H9 (cell line): ENCODE measurements at places on chromosomes 3 and 15. TPM values are rescaled to one million over a fixed set of nuclear protein-coding genes. Genes with fewer than 3 reads are reported as not detected.

- H3K27ac ChIP-seq, result no peak overlapping the region
- no peak for DNase-seq
- no peak overlapping the region for H3K4me3 ChIP-seq
- no peaks in the 10 kb centered on the region for H3K4me1 ChIP-seq
Observed at GRCh38 chr15:92519709-92520108, 126.0 kb downstream of the ST8SIA2 start.

DNA sequence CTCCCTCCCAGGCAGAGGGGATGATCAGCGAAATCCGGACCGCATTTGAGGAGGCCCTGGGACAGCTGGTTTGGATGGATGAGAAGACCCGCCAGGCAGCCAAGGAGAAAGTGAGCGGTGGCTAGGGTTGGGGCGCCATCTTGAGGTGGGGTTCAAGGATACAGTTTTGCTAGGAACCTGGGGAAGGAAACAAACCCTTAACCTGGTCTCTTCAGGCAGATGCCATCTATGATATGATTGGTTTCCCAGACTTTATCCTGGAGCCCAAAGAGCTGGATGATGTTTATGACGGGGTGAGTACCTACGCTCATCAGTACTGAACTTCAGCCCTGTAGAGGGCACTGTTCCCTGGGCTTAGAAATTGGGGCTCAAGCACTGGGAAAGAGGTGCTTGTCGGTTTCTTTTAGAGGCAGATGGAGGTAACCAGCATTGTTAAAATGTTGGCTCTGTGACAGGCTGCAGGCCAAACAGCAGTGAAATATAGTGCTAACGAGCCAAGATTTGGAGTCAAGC lies 9.6 kb upstream of the PSMD2 start:
- H3K27ac ChIP-seq, result no peak overlapping the region
- H3K4me3 ChIP-seq, result no peak overlapping the region
- H3K4me1 ChIP-seq, result no peaks in the 10 kb centered on the region
- peak; percentile 86 for DNase-seq
- H3K27me3 ChIP-seq, result no peaks in the 10 kb centered on the region
- H3K36me3 ChIP-seq, result no peaks in the 10 kb centered on the region

- no peak overlapping the region for H3K27ac ChIP-seq
- H3K4me1 ChIP-seq, result no peaks in the 10 kb centered on the region
- DNase-seq, result no peak
Observed at GRCh38 chr15:28892789-28893610, 7.2 kb downstream of the APBA2 start.

- no peak overlapping the region for H3K27ac ChIP-seq
- no peaks in the 10 kb centered on the region; the same call in 1 of the 2 replicates for H3K4me1 ChIP-seq
- DNase-seq, result no peak
- no peaks in the 10 kb centered on the region for H3K36me3 ChIP-seq
- H3K27me3 ChIP-seq, result no peaks in the 10 kb centered on the region
- H3K4me3 ChIP-seq, result no peak overlapping the region
Observed at GRCh38 chr3:13195374-13195773, 122.1 kb upstream of the IQSEC1 start.

- no peak overlapping the region for H3K4me3 ChIP-seq
- no peak overlapping the region for H3K27ac ChIP-seq
- no peak for DNase-seq
- H3K36me3 ChIP-seq, result no peaks in the 10 kb centered on the region
- no peaks in the 10 kb centered on the region for H3K4me1 ChIP-seq
Observed at GRCh38 chr15:65292938-65293518, 2.8 kb upstream of the RNU5A-1 start.

DNA sequence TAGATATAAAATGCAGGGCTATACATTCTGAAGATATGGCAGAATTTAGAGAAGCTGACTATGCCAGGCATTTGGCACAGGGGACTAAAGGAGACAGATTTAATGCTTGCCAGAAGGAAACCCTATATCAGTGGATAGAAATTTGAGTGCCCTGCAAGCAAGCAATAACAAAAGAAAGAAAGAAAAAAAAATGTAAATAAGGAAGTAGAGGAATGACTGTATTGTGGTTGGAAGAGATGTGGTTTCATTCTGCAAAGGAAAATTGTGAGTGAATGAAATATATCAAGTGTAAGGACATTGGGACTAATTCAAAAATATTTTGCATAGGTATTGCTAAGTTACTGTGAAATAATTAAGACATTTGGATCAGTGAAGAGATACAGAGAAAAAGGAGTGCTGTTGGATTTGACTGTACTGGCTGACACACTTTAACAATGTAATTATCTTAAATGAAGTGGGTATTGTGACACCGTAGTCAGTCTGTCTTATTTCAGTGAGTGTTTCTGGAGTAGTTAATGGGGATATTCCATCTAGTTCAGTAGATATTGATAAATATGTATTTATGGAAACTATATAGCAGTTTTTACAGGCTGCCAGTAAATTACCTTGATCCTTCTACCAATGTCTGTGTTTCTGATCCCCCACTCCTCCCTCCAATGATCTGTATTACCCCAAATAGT lies 418.2 kb downstream of the CNTN4 start:
- no peaks in the 10 kb centered on the region for H3K27me3 ChIP-seq
- H3K27ac ChIP-seq, result no peak overlapping the region
- no peaks in the 10 kb centered on the region for H3K4me1 ChIP-seq
- DNase-seq, result no peak

- no peaks in the 10 kb centered on the region for H3K27me3 ChIP-seq
- no peak for DNase-seq
- peaks cover 6% of the 10 kb centered on the region for H3K36me3 ChIP-seq
- H3K4me1 ChIP-seq, result peaks cover 7% of the 10 kb centered on the region; the same call in 1 of the 2 replicates
- no peak overlapping the region for H3K27ac ChIP-seq
Observed at GRCh38 chr15:66291816-66292570, 1.4 kb upstream of the DIS3L start.

- DNase-seq, result no peak
- no peak overlapping the region for H3K27ac ChIP-seq
- H3K36me3 ChIP-seq, result no peaks in the 10 kb centered on the region
- no peak overlapping the region for H3K4me3 ChIP-seq
Observed at GRCh38 chr3:78258798-78259197, 1218.9 kb downstream of the ROBO2 start.

DNA sequence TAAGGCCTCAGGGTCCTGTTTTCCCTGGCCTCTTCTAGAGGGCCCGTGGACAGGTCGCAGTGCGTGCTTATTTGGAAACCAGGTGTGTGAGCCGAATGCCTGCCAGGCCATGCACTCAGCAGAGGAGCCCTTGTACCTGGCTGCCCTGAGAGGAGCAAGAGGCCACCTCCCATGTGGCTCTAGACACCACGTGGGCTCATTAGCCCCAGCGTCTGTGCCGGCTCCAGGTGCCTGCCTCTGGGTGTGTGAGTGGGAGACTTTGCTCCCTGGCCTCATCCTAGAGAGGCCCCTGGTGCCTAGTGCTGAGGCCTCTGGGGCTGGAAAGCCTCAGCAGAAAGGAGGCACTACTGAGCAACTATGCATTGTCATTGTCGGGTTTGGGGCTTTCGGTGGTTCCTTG lies 50.4 kb downstream of the KLF13 start:
- H3K4me1 ChIP-seq, result no peaks in the 10 kb centered on the region; the same call in 1 of the 2 replicates
- H3K27ac ChIP-seq, result no peak overlapping the region
- no peak for DNase-seq

DNA sequence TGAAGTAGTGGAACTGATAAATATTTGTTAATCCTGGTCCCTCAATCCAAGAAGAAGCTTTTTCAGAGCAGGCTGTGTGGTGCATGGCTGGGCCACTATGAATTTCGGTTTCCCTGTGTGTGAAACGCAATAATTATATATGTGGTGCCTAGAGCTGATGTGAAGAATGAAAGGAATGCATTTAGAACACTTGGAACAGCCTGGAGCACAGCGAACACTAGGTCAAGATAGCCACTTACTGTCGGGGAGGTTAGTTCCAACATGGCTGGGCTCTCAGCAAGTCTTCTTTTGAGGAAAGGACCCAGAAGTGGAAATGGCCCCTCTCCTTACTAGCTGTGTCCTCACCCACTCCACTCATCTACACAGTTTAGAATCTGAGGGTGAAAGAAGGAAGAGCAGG lies 245.7 kb downstream of the FHIT start:
- no peak overlapping the region for H3K4me3 ChIP-seq
- DNase-seq, result no peak
- no peak overlapping the region for H3K27ac ChIP-seq
- no peaks in the 10 kb centered on the region for H3K36me3 ChIP-seq
- no peaks in the 10 kb centered on the region for H3K4me1 ChIP-seq

DNA sequence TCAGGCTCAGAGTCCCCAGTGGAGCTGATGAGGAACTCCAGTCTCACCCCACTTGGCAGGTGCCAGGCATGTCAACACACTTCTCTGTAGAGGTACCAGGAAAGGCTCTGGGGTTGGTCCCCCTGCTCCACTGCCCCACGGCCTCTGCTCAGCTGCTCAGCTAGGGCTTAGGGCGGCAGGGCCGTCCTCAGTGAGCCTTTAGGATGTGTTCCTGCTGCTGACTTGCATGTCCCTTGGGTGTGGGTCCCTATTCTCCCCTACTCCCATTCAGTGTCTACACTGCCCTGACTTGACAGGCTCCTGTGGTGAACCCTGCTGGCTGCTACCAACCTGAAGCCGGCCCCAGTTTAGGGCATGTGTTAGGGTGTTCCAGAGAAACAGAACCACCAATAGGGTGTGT lies 17.9 kb upstream of the POLG start:
- H3K4me3 ChIP-seq, result no peak overlapping the region
- H3K27me3 ChIP-seq, result peaks cover 11% of the 10 kb centered on the region
- no peak for DNase-seq
- no peaks in the 10 kb centered on the region for H3K4me1 ChIP-seq
- no peaks in the 10 kb centered on the region for H3K36me3 ChIP-seq

GRCh38 chr3:129106866-129107565 lies 14.6 kb downstream of the RAB43 start:
- H3K27ac ChIP-seq, result no peak overlapping the region
- H3K4me3 ChIP-seq, result no peak overlapping the region
- no peaks in the 10 kb centered on the region for H3K4me1 ChIP-seq
- no peaks in the 10 kb centered on the region for H3K27me3 ChIP-seq
- DNase-seq, result no peak
- H3K36me3 ChIP-seq, result peaks cover 4% of the 10 kb centered on the region; the same call in 2 of the 3 replicates

DNA sequence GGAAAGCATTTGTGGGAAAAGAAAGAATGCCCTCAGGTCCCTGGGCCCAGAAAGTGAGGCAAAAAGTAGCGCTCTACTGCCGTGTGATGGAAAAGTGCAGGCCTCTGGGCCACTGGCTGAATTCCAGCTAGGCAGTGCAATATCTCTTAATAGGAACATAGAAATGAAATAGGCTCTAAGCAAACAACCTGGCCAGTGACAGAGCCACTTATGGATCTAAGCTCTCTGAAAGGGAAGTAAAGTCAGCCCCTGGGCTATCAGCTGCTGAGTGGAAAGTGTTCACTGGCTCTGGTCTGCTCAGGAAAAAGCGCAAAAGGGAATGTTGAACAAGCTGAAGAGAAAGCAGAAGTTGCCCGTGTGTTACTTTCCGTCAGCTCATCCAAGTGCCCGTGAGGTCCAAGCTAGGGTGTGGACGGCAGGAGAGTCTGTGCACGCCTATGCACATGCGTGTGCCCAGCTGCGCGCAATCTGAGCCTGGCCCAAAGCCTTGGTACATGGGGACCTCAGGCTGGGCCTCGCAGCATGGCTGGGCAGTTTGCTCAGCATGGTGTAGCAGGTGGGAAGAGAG lies 74.0 kb upstream of the RAD18 start:
- DNase-seq, result no peak
- H3K4me1 ChIP-seq, result no peaks in the 10 kb centered on the region
- no peak overlapping the region for H3K27ac ChIP-seq
- H3K4me3 ChIP-seq, result no peak overlapping the region
- H3K27me3 ChIP-seq, result no peaks in the 10 kb centered on the region

- no peaks in the 10 kb centered on the region for H3K27me3 ChIP-seq
- DNase-seq, result no peak
- no peaks in the 10 kb centered on the region for H3K4me1 ChIP-seq
- no peak overlapping the region for H3K4me3 ChIP-seq
- no peak overlapping the region for H3K27ac ChIP-seq
Observed at GRCh38 chr15:71761649-71762048, 48.7 kb upstream of the NR2E3 start.

GRCh38 chr3:107142786-107143575 lies 234.3 kb upstream of the CCDC54 start:
- no peaks in the 10 kb centered on the region; the same call in 1 of the 2 replicates for H3K4me1 ChIP-seq
- H3K27me3 ChIP-seq, result no peaks in the 10 kb centered on the region
- H3K4me3 ChIP-seq, result no peak overlapping the region; the same call in 2 of the 3 replicates

GRCh38 chr15:51935466-51936104 lies 36.0 kb downstream of the LEO1 start:
- peaks cover 8% of the 10 kb centered on the region; the same call in 2 of the 3 replicates for H3K36me3 ChIP-seq
- no peaks in the 10 kb centered on the region for H3K27me3 ChIP-seq
- no peak for DNase-seq
- no peak overlapping the region for H3K27ac ChIP-seq
- H3K4me3 ChIP-seq, result peak overlapping the region; percentile 53
- peaks cover 3% of the 10 kb centered on the region; the same call in 1 of the 2 replicates for H3K4me1 ChIP-seq

GRCh38 chr15:67031331-67031730 lies 34.1 kb upstream of the SMAD3 start:
- no peak overlapping the region for H3K27ac ChIP-seq
- no peaks in the 10 kb centered on the region; the same call in 1 of the 2 replicates for H3K27me3 ChIP-seq
- H3K36me3 ChIP-seq, result no peaks in the 10 kb centered on the region; the same call in 2 of the 3 replicates
- no peak overlapping the region for H3K4me3 ChIP-seq

DNA sequence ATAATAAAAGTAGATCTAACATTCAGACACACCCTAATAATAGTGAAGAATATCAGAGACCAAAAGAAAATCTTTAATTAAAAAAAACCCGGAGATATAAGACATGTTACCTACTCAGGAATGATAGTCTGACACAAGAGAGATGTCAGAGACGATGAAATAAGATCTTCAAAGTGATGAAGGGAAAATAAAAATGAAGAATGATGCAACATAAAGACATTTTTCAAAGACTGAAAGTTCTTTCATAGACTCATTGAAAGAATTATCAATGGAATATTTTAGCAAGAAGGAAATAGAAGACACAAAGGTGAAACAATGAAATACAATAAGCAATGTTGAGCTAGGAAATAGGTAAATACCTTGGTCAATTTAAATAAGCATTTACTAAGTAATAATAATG lies 19.6 kb downstream of the HCLS1 start:
- no peaks in the 10 kb centered on the region for H3K27me3 ChIP-seq
- no peak overlapping the region for H3K27ac ChIP-seq
- H3K4me3 ChIP-seq, result no peak overlapping the region
- H3K36me3 ChIP-seq, result no peaks in the 10 kb centered on the region
- no peak for DNase-seq
- peaks cover 7% of the 10 kb centered on the region; the same call in 1 of the 2 replicates for H3K4me1 ChIP-seq

GRCh38 chr15:68372291-68372811 lies 59.6 kb downstream of the ITGA11 start:
- H3K27ac ChIP-seq, result no peak overlapping the region
- DNase-seq, result peak; percentile 80
- no peaks in the 10 kb centered on the region for H3K27me3 ChIP-seq

Gene ANKRD63
- 0.26 and 0.46 TPM in 2 replicates for total RNA-seq

Gene AADACL2
- total RNA-seq, result not detected in 2 replicates

Gene CYP1A1
- total RNA-seq, result 0.33 TPM in 1 of 2 replicates, not detected in the other

Gene CPLX3
- not detected in 2 replicates for total RNA-seq

Gene AGBL1
- total RNA-seq, result not detected in 2 replicates

Gene NRROS
- total RNA-seq, result 2.8 and 4.0 TPM in 2 replicates

Gene GPR160
- 14.1 and 15.4 TPM in 2 replicates for total RNA-seq

Gene SYNPR
- 0.17 and 0.64 TPM in 2 replicates for total RNA-seq

Gene FEZF2
- 0.11 TPM in 1 of 2 replicates, not detected in the other for total RNA-seq
